ENCODE measurements at places on chromosomes 12 and 14.
A peak's percentile ranks its signal among the peaks of the same experiment; 100 is the strongest.

DNA sequence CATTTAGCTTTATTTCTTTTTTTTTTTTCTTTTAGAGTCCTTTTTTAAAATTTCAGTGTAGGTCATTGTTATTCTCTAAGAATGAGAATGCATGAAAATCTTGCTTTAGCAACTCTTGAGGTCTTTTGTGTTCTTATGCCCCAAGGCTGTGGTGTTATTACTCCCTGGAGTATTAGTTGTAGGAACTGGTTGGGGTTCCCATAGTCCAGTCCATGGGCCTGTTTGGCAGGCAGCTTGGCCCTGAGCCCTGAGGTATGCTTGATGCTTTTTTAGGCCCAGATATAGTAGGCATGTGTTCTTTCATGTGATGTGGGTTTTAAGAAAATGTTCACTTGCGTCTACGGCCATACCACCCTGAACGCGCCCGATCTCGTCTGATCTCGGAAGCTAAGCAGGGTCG is 1.6 kb downstream of the FAM234B start:
- no peak for DNase-seq

DNA sequence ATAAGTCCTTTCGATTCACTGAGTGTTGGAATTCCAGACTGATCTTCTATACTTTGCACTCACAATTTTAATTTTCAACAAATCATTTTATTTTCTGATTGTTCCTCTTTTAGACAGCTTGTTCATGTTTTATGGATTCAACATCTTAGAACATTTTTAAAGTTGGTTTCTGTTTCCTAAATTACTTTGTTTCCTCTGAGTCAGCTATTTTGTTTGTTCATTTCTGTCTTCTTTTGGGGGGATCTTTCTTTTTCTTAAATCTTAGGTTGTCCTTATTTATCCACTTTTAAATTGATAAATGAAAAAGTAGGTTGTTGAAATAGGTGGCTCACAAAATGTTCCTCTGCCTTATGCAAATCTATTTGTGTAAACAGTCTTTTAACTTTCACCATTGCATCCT is 160.0 kb downstream of the GALC start:
- DNase-seq, result no peak

DNA sequence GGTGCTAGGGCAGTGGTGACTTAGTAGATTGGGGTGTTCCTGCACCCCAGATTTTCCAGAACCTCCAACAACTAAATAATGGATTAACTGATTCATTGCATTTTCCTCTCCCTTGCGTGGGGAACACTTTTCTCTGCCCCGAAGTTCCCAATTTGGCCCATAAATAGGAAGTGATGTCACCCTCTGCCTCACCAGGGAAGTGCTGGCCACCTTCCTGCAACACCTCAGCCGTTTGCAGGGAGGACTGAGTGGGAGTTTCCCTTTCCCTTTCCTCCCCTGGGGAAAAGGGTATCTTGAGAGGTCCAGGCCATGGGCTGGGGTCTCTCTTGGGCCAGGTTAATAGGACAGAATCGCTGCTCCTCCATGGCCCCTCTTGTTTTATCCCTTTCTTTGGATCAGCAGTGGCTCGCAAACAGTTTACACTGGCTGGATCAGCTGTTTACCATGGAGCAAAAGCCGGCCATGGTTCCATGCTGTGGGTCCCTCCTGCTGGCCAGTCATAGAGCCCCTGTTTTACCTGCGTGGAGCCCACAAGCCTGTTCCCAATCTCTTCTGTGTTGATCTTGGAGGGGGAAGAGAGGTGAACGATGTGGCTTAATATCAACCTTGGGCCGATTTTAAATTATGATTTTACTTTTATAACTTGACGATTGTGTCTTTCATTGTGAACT is 91.6 kb upstream of the VRK1 start:
- no peak for DNase-seq

GRCh38 chr14:75510547-75510946 is 11.7 kb upstream of the BATF start:
- DNase-seq, result no peak

DNA sequence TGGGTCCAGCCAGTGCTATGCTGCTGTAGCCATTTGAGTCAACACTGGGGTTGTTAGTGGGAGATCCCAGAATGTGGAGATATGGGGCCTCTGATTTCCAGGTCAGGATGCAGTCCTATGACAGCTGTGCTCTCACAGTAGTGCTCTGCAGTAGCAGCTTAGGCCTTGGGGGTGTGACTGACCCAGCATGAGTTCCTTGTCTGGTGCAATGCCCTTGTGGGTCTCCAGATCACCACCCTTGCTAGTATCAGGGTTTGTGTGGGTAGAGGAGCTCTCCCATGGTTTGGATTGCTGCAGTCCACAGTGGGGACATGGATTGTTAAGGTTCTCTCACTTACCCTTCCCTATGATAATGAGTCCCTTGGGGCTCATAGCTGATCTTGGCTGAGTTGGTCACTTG is 113.7 kb downstream of the RAD51B start:
- DNase-seq, result no peak

- no peak for DNase-seq
Observed at GRCh38 chr12:104355630-104356029, 52.1 kb downstream of the EID3 start.

DNA sequence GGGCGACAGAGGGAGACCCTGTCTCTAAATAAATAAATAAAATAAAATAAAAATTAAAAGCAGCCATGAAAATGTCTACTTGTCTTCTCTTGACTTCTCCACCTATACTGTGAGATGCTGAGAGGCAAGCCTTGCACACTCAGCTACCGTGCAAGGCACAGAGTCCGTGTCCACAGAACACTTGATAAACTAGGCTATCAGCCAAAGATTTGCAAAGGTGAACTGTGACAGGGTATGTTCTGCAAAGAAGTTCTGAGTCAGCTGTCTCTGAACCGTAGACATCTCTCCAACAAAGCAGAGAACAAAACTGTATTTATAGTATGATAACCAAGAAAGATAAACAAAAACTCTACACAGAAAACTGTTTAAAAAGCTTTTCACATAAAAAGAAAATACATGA is 35.5 kb downstream of the STXBP6 start:
- DNase-seq, result peak; percentile 22

- no peak for DNase-seq
Observed at GRCh38 chr14:103594265-103594664, 31.5 kb downstream of the COA8 start.

DNA sequence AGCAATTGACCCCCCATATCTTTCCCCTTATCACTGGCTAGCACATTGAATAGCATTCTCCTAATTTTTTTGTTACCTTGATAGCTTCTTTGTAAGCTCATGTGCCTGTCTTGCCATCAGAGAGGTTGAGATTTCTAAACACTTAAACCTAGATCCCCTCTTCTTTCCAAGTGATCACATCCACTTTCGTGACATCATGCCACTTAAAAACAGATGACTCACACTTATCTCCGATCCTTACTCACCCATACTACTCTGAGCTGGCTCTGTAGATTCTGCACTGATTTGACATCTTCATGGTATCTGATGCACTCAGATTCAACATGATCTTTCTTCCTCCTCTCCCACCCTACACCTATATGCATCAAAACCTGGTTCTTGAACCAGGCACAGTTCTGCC is 10.5 kb downstream of the GPR137C start:
- peak; percentile 27 for DNase-seq

GRCh38 chr12:28253161-28253641 is 62.9 kb downstream of the CCDC91 start:
- peak; percentile 38 for DNase-seq

DNA sequence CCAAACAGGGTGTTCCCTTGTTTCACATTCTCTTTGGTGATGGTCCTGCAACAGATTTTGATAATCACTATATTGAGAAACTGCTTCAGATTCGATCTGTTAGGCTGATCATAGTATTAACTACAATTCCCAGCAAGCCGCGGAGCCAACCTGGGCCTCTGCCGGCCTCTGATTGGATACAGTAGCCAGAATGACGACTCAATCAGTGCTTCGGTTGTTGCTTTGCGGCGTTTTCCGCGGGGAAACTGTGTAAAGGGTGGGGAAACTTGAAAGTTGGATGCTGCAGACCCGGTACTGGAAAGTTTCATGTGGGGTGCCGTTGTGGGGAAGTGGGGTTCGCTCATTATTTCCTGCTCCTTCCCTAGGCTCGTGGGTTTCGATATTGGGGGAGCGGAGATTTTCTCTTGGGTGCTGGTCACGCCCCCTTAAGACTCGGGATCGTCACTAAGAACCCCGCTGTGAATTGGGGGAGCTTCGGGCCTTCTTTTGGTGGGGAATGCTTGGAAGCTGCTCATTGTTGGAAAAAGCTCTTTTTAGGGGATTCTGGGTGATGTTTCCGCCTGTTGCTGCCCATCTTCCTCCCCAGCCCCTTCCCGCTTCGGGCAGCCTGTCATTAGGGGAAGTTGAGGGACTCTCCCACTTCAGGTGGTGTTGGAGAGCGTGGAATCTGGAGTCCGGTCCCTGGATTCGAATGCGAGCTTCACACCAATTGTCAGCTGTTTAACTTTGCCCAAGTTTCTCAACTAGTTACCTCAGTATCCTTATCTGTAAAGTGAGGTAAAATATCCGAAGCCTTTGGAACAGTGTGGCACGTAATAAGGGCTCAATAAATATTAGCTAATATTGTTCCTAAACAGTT is at the start of gene RAD51B:
Gene RAD51B, plus strand, starts transcription at position 217 of the 859 bp plus-strand sequence.
- DNase-seq, result peak; percentile 65

GRCh38 chr12:53227836-53228235 is 4.2 kb downstream of the RARG start:
- no peak for DNase-seq

DNA sequence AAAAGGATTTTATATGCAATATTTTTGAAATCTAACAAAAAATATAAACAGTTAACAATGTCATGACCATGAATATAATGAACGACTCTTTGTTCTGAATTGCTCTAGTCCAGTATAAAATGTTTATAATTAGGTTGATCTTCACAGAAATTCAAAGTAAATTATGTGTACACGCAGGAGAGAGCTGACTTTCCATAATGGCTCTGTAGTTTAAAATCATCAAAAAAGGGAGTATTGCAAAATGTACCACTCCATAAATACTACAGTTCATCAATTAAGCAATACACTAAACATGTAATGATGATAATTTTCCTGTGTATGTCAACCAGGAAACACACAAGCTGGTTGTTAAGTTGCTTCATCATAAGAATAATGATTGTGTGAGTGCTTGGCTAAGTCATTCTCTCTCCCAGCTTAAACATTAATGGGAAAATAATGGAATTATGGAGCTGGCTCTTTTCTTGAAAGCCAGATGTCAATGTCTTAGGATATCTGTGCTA is 189.5 kb upstream of the PLEKHG7 start:
- DNase-seq, result no peak

- no peak for DNase-seq
Observed at GRCh38 chr14:99606359-99606758, 2.4 kb upstream of the CCDC85C start.

GRCh38 chr14:89029961-89030694 is 205.7 kb downstream of the TTC8 start:
- no peak for DNase-seq

DNA sequence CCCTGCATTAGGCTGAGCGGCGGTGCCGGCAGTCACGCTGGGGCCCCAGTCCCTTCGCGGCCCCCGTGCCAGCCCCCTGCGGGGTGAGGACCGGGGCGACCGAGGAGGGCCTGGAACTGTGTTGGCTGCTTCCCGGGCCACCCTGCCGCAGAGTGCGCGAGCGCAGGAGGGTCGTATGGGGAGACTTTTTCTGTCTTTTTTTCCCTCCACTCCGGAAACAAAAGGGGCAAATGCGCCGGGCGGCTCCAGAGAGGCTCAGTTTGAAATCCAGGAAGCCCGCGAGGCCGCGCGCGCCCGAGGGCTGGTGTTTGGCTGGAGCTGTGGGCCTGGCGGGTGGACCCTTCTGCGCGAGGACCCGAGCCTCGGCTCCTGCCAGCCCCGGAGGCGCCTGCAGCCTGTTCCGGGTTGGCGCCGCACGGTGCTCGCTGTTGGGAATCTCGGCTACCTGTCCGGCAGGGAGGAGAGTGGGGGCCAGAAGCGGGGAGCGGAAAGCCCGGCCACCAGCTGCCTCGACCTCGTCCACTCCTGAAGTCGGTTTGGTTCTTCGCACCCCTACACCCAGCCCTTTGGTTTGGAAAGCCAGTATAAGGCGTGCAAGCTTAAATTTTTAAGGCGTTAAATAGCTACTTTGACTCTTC is 638 bp downstream of the PLEKHG3 start:
- no peak for DNase-seq

- no peak for DNase-seq
Observed at GRCh38 chr14:100586403-100587085, 673 bp downstream of the BEGAIN start.

GRCh38 chr14:71582705-71583104 is 349.5 kb upstream of the RGS6 start:
- peak; percentile 42 for DNase-seq

- no peak for DNase-seq
Observed at GRCh38 chr14:77338302-77338701, 17.5 kb downstream of the GSTZ1 start.

DNA sequence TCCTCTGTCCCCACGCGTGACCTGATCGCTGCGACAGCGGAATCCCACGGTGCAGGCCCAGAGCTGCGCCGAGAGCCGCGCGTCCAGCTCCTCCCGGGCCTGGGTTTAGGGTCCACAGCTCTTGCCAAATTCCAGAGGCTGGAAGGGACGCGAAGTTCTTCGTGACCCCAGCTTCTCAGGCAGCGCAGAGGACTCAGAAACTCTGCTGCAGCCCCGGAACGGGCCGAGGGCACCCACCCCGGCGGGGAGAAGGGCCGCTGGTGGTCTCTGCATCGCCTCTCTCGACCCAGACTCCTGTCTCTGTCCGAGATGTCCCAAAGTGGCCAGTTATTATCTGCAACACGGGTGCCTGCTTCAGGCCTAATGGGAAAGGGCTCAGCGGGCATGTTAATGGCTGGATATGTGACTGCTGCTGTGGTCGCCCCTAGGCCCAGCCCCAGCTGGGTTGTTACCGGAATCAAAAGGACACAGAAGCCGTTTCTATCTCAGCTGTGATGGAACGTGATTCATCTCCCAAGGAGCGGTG is 236.4 kb downstream of the VRK1 start:
- DNase-seq, result no peak

- DNase-seq, result no peak
Observed at GRCh38 chr12:45575823-45576475, 153.6 kb upstream of the ARID2 start.

DNA sequence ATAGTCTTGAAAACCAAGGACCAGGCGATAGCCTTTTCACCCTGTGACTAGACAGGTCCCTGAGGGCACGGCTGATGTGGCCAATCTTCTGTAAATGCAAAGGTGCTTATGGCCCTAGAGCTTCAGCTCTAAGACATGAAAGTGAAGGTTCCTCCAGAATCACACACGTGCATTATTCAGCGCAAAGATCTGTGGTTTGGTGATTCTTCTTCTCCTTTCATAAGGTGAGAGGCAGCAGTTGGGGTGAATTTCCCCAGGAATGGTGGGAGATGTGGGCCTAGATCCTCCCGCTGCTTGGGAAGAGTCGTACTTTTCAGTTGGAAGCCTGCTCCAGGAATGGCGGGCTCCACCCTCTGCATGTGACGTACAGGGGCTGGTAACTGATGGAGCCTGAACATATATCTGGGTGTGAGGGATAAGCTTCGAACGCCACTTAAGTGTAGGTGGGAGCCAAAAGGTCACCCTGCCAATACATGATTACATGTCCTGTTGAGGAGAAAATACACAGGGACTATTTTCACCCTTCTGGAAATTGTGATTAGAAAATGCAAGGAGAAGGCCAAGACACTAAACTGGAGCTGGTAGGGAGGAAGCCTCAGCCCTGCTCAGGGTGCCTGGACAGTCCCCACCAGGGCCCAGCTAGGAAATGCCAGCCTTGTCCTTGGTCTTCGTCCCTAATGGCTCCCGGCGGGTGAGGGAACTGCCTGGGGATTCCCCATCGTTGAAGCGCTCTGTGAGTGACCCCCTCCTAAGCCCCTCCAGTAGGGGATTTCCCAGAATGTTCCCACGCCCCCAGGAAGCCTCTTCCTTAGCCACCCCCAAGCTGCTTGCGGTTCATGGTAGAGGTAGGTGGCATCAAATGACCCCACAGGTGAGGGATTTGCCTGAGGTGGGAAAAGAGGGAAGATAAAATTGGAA is 17.6 kb downstream of the BATF start:
- no peak for DNase-seq

All from kidney glomerular epithelial cell (primary cell).